ENCODE measurements at places on chromosomes 7 and 10.

GRCh38 chr10:11451640-11452260, 159.7 kb downstream of the USP6NL start:
- no peak for DNase-seq

DNA sequence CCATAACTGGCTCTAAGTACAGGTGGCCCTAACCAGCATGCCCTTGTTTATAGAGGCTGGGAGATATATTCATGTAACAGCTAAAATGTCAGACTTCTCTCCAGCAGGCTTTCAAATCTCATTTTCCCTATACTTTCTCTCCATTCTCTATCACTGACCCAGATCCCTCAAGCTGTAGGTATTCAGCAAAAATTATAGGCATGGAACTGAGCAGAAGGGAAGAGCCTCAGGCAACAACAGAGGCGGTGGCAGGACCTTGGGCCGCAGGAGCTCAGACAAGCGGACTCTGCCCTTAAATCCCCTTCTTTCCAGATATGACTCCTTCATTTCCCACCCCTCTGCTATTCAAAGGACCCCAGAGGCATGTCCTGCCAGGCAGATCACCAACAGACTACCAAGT, 417.4 kb downstream of the PLXNA4 start:
- DNase-seq: no peak

DNA sequence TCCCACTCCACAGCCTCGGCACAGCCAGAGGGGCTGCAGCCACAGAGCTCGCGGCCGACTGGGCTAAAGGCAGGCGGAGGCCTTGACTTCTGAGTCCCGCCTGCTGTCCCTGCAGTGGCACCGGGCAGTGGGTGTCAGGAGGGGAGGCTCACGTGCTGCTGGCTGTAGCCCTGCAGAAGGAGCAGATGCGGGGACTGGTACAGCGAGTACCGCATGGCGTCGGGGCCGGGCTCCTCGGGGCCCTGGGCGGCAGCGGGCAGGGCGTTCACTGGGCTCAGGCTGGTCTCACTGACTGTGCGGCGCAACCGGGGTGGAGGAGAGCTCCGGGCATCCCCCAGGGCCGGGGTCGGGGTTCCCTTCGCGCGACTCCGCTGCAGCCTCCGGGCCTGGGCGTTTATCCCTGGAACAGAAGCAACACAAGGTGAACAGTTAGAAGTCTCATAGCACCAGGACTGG, 25.6 kb downstream of the PAPOLB start:
- no peak for DNase-seq

GRCh38 chr7:16447876-16448275, 17.7 kb downstream of the SOSTDC1 start:
- DNase-seq: no peak

DNA sequence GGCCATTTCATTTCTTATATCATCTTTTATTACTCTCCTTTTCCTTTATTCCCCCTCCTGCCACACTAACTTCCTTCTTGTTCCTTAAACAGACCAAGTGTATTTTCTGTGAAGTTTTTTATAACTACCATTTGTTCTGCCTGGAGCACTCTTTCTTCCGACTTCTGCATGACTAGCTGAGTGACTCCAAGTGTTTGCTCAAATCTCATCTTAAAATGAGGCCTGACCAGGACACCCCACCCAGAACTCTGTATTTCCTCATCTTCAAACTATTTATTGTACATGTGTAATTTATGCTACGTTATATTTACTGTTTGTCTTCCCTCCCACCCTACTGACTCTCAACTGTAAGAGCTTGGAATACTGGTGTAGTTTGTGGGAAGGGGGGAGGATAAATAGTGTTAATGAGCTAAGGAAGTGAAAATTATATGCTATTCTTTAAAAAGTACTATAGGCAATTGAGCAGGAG, 3.2 kb downstream of the MINDY3 start:
- no peak for DNase-seq

DNA sequence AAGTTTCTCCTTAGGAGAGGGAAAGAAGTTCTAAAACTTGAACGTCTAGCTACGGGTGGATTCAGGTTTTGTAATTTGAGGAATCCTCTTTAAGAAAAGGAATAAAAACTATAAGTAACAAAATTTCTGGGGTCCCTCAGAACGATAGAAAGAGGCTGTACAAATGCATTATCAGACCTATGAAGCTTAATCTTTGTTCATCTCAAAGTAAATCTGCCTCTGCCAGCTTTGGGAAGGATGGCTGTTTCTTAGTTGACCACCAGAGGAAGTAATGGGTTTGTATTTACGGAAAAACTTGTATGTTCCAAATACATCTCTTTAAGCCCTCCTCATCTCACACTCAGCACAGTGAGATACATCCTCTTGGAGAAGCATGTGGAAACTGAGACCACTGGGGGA, 864 bp downstream of the PSTK start:
- DNase-seq: peak; percentile 31

DNA sequence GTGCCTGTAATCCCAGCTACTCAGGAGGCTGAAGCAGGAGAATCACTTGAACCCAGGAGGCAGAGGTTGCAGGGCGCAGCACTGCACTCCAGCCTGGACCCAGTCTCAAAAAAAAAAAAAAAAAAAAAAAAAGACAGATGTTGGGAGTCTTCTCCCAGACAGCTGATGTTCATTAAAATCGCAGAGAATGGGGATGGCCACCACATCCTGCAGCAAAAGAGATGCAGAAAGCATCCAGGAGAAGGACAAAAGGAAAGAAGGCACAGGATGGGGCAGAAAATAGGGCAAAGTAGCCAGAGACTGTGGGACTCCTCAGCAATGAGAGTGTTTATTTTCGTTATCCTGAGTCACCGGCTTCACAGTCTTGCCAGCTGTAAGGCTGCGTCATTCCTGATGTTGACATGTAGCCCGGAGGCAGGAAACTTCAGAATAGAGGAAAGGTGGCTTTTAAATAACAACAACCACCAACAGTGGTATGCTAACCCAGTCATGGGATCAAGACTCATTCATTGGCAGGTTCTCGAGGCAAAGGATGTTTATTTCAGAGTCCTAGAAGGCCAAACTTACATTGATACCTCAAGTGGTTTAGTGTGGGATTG, 149.5 kb upstream of the SVIL start:
- DNase-seq: peak; percentile 81

DNA sequence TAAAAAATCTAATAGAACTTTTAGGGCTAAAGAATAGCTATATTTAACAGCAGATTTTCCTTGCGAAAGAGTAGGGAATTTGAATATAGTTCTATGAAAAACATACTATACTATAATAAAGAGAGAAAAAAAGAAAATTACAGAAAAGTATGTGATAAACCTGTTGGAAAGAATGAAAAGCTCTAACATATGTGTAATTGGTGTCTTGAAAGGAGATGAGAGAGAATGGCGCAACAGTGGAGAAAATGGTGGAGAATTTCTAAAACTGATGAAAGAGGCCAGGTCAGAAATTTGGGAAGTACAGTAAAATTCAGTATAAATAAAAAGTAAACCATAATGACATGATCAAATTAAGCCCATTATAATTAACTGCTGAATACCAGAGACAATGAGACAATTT, 20.8 kb upstream of the CACNA2D1 start:
- no peak for DNase-seq

DNA sequence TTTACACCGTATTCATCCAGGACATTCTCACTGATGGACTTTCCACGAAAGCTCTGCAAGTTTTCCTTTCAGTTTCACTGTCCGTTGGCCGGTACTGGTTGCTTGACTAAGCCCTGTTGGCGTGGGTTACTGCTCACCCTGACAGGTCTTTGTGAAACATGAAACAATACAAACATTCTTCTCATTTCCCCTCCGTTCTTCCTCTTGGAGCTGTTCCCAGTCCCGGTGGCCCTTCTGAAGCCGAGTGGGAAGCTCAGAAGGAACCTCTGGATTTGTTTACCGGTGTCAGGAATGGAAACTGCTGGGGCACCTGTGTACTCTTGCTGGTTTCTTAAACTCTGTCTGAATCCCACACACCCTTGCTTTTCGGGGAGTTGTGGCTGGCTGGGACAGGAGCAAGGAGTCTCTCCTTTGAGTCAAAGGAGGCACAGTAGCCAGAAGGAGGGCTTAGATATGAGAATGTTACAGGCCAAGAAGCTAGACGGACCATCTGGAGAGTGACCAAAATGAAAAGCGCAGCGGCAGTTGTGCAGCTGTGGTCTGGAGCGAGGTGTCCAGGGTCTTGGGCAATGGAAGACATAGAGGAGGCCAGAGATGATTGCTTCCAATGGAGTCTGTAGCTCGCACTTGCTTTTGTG, 45.7 kb downstream of the LYZL2 start:
- peak; percentile 96 for DNase-seq

DNA sequence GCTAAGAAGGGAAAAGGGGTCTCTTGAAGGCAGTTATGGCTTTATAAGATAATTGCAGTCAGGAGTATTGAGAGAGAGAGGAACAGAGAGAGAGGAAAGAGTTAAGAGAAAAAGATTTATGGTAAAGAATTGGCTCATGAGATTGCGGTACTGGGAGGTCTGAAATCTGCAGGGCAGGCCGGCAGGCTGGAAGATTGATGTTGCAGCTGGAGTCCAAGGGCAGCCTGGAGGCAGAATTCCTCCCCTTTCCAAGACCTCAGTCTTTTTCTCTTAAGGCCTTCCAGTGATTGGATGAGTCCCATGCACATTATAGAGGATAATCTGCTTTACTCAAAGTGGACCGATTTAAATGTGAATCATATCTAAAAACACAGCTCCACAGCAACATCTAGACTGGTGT, 68.4 kb downstream of the HACD1 start:
- DNase-seq: no peak

GRCh38 chr10:113067501-113067900, 117.5 kb downstream of the TCF7L2 start:
- DNase-seq: peak; percentile 65
